Activated T-cell treated with anti-CD3 and anti-CD28 coated beads, Interleukin-2, amount 50 U/mL, for 1 hour (primary cell): ENCODE measurements at places on chromosomes 12 and 14.

DNA sequence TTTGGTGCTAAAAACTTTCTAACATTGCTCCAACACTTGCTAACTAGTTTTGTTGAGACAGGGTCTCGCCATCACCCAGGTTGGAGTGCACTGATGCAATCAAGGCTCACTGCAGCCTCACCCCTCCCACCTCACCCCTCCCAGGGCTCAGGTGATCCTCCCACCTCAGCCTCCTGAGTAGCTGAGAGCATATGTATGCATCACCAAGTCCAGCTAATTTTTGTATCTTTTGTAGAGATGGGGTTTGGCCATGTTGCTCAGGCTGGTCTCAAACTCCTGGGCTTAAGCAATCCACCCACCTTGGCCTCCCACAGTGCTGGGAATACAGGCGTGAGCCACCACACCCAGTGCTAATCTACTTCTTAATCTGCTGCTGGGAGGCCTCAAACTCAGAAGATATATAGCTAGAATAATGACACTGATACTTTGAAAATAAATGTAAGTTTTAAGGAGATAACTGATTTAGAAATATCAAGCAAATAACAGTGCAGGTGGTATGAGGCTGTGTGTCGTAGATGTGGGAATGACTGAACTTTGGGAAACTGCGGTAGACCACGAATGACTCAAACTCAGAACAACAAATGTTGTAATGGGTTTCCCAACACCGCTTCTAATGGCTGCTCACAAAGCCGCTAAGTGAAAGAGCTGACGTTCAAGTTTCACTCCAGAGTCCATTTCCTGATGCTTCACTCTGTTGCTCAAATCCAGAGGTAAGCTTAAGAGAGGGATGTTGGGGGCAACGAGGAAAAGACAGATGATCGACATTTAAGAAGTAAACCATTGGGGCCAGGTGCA lies 10.0 kb downstream of the TMCC3 start:
- no peak for DNase-seq

- DNase-seq, result peak; percentile 32
Measured at GRCh38 chr12:66688846-66689439, 10.1 kb upstream of the GRIP1 start.

- no peak for DNase-seq
Measured at GRCh38 chr14:36513451-36514277, 6.4 kb downstream of the NKX2-1 start.

DNA sequence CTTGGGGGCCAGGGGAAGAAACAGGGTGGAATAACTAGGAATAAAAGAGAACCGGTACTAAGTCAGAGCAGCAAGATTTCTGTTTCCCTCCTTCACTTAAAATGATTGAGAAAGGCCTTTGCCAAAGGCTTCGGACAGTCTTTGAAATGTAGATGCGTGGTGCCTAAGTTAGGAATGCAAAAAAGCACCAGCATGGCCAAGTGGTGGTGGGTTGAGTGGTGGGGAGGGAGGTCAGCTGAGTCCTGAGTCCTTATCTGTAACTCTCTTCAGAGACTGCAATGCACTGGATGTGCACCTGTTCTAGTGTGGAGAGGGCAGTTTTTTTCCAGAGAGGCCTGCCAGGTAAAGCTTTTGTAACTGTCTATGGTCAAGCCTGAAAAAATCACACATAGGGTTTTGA lies 919.9 kb downstream of the FSCB start:
- DNase-seq, result no peak

GRCh38 chr12:123200414-123200813 lies 32.5 kb downstream of the MPHOSPH9 start:
- DNase-seq, result peak; percentile 21

GRCh38 chr12:48789858-48790326 lies 1.0 kb upstream of the ADCY6 start:
- DNase-seq, result no peak

DNA sequence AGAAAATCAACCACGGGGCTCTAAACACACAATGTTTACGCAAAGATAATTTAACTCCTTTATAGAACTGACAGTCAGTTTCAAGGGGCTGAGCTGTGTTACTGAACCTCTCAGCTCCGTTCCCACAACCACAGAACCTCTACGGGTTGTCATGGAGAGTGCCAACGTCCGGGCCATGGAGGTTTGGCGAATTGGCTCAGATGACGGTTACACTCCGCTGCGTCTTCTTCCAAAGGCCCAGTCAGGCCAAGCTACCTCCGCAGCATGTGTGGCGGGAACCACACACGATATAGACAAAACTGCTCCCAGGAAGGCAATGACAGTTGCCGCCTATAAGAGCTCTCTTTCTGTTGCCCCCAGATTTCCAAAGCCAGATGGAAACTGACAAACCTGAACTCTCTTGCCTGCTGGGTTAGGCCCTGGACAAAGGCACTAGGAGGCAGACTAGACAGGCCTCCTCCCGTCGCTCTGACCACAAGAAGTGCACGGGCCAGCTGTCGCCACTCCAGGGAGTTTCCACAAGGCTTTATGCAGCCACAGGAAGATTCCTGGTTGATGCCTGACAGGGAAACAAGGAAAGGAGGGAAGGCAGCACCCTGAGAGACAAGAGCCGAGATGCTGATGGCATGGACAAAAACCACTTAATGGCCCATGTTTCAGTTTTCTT lies 30.3 kb downstream of the CCDC88C start:
- DNase-seq, result no peak

GRCh38 chr14:41739203-41739602 lies 132.5 kb downstream of the LRFN5 start:
- no peak for DNase-seq

GRCh38 chr14:66069830-66070541 lies 416.2 kb upstream of the CCDC196 start:
- no peak for DNase-seq

DNA sequence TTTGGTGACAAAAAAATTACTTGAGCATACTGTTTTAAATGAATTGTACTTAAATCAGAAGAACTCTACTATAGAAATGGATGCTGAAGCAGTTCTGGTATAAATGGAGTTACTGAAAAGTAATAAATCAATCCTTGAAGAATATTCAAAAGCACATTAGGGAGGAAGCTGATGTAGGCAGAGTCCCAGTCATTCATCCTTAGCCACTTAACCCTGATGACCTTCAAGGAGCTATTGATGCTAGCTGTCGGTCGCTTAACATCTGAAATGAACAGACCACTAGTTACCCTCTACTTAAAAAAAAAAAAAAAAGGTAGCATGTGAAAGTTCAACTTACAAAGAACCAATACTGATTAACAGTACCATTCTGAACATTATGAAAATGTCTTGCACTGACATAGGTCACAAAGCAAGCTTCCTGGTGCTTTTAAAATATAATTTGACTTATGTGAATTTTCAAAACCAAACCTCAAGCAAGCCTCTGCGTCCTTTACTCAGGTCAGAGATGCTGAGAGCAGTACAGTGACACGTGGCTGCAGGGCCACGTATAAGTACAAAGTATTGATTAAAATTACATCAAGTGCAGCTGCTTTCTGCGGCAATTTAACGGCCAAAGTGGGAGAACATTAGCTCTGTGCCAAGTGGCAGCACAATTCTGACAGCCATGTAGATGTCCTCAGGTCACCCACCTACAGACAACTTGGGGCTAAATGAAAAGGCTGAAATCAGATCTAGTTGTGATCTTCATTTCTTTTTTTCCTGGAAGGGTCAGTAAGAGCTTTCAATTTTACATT lies 18.1 kb downstream of the PPM1H start:
- DNase-seq, result no peak

DNA sequence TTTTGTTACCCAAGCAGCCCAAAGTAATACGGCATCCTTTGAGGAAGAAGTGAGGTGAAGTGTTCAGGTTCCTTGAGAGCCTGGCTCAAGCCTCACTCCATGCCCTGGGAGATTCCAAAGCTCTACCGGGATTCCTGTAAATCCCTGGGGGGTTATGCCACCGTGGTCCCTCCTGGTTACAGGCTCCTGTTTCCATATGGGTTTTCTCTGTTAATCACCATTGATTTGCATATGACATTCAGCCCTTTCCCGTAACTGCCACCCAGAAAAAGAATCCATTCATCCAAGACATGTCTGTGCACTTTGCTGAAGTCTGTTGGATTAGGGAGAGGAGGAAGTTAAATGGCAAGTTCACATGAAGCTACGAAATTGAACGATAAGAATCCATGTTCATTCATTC lies 27.9 kb upstream of the CCDC60 start:
- DNase-seq, result no peak

DNA sequence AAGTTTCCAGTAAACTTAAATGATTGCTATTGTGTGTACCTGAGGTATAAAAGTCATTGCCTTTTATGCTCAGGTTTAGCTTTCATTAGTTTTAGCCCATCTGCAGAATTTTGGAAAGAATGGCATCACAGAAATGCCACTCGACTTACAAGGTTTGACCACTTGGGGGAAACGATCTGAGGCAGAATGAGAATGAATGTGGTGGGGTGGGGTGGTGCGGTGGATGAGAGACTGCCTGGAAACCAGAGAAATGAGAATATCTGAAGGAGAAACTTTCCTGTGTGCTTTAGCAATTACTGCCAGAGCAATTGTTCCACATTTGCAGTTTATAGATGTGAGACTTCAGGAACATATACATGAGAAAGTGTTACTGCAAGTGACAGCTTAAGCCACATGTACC lies 225.4 kb upstream of the PDE3A start:
- DNase-seq, result no peak

GRCh38 chr12:252636-253035 lies 10.0 kb downstream of the SLC6A13 start:
- no peak for DNase-seq

- DNase-seq, result no peak
Measured at GRCh38 chr12:95184121-95184520, 33.1 kb downstream of the FGD6 start.

DNA sequence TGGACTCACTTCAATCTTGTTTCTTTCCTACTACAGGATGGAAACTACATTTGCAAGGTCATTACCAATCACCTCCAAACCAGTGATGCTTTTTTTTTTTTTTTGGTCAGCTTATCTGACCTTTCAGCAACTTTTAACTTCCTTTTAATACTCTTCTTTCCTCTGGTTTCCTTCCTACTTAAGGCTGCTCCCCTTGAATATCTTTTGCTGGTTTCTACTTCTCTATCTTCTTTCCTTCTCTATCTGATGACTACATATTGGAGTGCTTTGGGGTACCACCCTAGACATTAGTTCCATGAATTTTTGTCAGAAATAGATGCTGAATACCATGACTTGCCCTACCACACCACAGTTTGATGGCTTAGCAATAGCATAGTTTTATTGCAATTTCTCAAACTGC lies 197.7 kb upstream of the DDHD1 start:
- DNase-seq, result no peak

GRCh38 chr12:121184425-121184824 lies 25.5 kb upstream of the P2RX4 start:
- DNase-seq, result no peak

- no peak for DNase-seq
Measured at GRCh38 chr12:69099201-69099837, 140.1 kb upstream of the CPSF6 start.

DNA sequence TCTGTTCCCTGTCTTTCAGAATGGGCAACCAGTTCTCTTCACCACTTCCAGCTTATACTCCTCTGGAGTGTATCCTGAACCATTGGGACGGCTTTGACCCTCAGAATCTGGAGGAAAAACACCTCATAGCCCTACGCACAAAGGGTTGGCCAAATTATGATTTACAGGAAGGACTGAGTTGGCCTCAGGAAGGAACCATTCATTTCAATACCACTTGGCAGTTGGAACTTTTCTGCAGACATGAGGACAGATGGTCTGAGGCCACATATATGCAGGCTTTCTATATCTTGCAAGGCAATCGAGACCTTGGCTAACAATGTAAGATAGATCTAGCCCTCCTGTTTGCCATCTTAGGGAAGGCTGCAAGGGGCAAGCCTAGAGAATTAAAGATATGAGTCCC lies 24.0 kb downstream of the CLECL1 start:
- no peak for DNase-seq

DNA sequence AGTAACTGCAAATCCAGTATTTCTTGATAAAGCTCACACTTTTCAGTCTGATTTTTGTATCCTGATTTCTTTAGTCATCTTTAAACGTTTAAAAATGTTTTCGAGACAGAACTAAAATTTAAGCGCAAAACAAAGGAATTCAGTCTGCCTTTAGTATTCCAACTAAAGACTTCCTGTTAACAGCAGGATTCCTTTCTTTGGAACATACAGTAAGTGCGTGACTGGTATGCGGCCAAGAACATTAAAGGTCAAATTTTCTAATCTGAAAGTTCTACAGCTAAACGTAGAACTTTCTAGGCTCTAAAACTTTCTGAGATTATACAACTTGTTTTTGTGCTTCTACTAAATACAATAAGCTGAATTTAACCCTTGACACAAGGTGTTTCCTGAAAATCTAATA lies 9.9 kb downstream of the SAV1 start:
- DNase-seq, result no peak

DNA sequence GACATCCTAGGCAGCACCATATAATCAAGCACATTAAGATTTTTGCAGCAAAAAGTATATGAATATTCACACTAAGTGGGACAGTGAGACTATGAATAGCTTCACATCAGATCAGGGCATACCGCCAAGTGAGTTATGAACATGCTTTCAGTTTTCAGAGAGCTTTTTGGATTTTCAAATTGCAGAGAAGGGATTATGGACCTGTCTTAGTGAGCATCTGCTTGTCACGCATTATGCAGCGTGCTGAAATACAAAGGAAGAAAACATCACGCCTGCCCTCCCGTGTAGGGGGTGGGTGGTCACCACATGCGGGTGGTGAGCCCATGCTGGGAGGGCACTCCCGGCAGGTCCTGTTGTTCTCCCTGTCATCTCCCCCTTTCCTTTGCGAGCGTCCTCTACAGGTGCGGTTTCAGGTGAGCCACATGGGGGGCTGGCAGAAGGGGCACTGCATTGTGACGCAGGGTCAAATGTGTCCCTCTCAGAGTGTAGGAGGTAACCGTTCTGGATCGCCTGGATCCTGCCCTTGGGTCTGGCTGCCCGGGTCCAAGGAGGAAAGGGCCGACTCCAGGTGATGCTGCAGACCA lies 42.6 kb downstream of the TRAF3 start:
- no peak for DNase-seq

DNA sequence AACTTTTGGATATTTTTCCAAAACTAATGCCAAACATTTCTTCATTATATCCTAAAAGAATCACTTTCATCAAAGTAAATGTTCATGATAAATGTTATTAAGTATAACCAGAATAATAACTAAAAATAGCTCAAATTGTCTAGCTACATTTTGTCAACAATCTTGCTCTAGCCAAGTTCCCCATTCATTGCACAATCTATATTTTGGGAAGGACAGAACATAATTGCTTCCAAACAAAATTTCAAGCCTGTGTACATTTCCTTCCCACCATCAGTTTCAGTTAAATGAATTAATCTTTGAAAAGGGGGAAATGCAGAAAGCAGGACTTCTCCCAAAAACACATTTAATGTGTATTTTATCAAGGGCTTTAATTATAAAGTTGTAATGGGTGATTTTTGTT lies 98.0 kb upstream of the PLEKHG7 start:
- no peak for DNase-seq

GRCh38 chr14:103909531-103910261 lies 18.6 kb upstream of the TDRD9 start:
- DNase-seq, result no peak
